ENCODE measurements at places on chromosomes 16 and 17. TPM values are rescaled to one million over a fixed set of nuclear protein-coding genes. Genes with fewer than 3 reads are reported as not detected.

CMTM2 gene
- total RNA-seq = not detected

RND2 gene
- 0.38 TPM for total RNA-seq

GNG13 gene
- total RNA-seq = not detected

KRTAP2-2 gene
- not detected for total RNA-seq

KRT32 gene
- not detected for total RNA-seq

IFT20 gene
- total RNA-seq = 37.8 TPM

ADGRG3 gene
- total RNA-seq = 0.13 TPM

CENPX gene
- total RNA-seq = 33.8 TPM

SLC6A2 gene
- 0.26 TPM for total RNA-seq

HIGD1B gene
- total RNA-seq = not detected

MEIOC gene
- not detected for total RNA-seq

ANKFN1 gene
- total RNA-seq = 0.13 TPM

KRTAP4-4 gene
- total RNA-seq = not detected

STX1B gene
- not detected for total RNA-seq

SPN gene
- not detected for total RNA-seq

HEATR9 gene
- not detected for total RNA-seq

CMTM1 gene
- 0.38 TPM for total RNA-seq

TMEM100 gene
- total RNA-seq = not detected

DHRS7C gene
- total RNA-seq = not detected

CBFA2T3 gene
- 0.26 TPM for total RNA-seq

CCL17 gene
- not detected for total RNA-seq

CCDC102A gene
- total RNA-seq = 1.5 TPM

All from bronchial epithelial cell (primary cell).